ENCODE measurements at places on chromosomes 11 and 22.

- DNase-seq: no peak
- no peak overlapping the region for H3K27ac ChIP-seq
- no peaks in the 10 kb centered on the region for H3K36me3 ChIP-seq
- H3K4me1 ChIP-seq: no peaks in the 10 kb centered on the region
Measured at GRCh38 chr22:28243539-28243938, 324.5 kb upstream of the PITPNB start.

DNA sequence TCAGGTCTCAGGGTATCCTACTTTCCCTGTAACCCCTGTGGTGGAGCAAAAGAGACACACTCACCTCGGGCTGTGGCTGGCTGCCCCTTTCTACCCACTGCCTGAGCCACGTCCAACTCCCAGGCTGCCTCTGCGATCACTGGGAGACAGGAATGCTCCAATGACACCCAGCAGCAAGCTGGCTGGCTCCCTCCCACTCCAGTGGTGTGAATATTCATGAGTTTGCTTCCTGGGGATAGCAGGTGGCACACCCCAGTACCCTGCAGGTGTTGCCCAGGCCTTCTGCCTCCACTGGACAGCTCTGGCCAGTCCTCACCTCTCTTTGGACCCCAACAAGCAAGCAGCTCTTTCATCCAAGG, 9.7 kb downstream of the GAL3ST1 start:
- no peaks in the 10 kb centered on the region for H3K36me3 ChIP-seq
- H3K27me3 ChIP-seq: no peaks in the 10 kb centered on the region
- no peak overlapping the region for H3K4me3 ChIP-seq
- H3K4me1 ChIP-seq: peaks cover 10% of the 10 kb centered on the region
- no peak for DNase-seq

GRCh38 chr11:35381709-35382322, 37.5 kb downstream of the SLC1A2 start:
- H3K27ac ChIP-seq: no peak overlapping the region
- no peak overlapping the region for H3K4me3 ChIP-seq
- no peaks in the 10 kb centered on the region for H3K4me1 ChIP-seq
- H3K27me3 ChIP-seq: no peaks in the 10 kb centered on the region

- H3K36me3 ChIP-seq: no peaks in the 10 kb centered on the region
- H3K27ac ChIP-seq: no peak overlapping the region
- DNase-seq: no peak
- no peaks in the 10 kb centered on the region for H3K4me1 ChIP-seq
Measured at GRCh38 chr11:63240098-63240497, 3.3 kb downstream of the SLC22A25 start.

DNA sequence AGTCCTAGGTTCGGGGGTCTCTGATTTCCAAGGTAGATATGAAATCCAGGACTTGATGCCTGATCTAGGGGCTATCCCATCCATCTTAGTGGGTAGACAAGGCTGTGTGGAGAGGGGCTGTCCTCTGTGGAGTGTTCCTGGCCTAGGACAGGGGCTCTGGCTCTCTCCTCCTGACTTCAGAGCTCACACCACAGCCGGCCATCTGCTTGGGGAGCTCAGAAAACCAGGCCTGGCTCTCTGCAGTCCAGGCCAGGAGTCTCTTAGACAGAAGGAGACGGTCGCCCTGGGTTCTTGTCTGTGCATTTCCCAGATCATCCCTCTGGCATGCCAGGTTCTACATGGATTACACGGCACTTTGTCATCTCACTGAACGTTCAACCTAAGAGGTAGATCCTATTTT, 17.9 kb downstream of the TUB start:
- no peak overlapping the region for H3K4me3 ChIP-seq
- peaks cover 11% of the 10 kb centered on the region for H3K36me3 ChIP-seq
- H3K4me1 ChIP-seq: no peaks in the 10 kb centered on the region
- DNase-seq: no peak
- no peaks in the 10 kb centered on the region for H3K27me3 ChIP-seq
